ENCODE measurements at places on chromosomes 7 and 10.
A peak's percentile ranks its signal among the peaks of the same experiment; 100 is the strongest.

- no peak for DNase-seq
Observed at GRCh38 chr7:38211940-38212339, 33.9 kb downstream of the STARD3NL start.

DNA sequence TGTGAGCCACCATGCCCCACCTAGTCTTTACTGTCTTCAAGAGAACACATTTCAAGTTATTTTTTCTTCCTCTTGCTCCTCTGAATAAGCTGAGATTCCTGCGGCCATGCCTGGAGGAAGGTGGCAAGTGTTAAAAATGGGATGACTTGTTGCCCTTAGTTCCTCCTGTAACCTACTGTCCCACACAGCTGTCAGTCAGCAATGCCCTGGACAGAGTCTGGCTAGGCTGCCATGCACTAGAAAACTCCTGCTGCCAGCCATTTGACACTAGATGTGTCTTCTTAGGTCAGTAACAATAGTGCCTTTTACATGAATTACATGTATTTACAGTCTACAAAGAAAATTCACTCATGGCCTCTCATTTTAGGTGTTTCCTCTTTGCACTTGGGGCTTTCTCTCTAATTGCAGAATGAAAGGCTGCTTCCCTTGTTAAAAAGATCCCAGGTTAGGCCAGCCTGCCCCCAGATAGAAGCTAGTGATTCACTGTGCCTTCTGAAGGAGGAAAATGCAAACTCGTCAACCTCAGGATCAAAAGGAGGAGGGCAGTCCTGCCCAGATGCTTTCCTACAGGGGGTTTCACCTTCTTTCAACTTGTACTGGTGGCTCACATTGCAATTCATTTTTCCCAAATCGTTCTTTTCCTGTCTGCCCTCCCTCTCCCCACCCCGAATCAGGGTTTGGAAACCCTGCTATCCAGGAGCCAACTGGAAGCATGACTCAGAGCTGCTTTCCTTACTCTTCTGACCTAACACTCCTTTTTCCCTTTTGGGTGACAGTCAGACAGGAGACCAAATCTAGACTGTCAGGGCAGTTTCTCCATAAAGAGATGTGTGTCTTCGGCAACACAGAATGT, 136.6 kb downstream of the SPAG6 start:
- DNase-seq: no peak

DNA sequence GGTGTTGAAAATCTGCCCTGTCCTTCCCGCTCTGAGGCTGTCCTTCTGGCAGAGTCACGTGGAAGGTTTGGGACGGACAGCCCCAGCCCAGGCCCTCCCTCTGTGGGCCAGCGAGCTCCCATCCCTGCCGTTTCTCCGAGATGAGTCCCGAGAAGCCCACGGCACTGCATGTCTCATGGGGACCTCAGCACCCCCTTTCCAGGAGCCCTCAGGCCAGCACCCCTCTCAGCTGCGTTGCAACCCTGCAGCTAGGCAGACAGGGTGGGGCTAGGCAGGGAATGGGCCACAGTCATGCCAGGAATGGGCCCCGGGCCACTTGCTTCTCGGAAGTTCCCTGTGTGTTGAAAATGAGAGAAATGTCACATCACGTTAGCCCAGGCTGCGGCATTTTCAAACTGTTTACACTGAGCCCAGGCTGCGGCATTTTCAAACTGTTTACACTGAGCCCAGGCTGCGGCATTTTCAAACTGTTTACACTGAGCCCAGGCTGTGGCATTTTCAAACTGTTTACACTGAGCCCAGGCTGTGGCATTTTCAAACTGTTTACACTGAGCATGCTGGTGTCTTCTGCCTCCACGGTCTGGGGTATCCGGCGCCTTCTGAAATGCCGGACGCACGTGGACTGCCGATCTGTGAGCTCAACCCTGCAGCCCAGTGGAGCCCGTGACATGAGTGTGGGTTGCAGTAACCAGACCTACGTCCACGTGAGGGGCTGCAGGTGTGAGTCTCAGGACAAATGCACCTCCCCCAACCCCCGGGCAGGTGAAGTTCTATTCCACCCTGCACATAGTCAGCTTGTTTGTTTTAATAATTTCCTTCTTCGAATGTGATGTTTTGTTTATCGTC, 42.6 kb downstream of the FAM20C start:
- DNase-seq: peak; percentile 71

GRCh38 chr10:12208460-12208859, 12.5 kb downstream of the CDC123 start:
- no peak for DNase-seq

DNA sequence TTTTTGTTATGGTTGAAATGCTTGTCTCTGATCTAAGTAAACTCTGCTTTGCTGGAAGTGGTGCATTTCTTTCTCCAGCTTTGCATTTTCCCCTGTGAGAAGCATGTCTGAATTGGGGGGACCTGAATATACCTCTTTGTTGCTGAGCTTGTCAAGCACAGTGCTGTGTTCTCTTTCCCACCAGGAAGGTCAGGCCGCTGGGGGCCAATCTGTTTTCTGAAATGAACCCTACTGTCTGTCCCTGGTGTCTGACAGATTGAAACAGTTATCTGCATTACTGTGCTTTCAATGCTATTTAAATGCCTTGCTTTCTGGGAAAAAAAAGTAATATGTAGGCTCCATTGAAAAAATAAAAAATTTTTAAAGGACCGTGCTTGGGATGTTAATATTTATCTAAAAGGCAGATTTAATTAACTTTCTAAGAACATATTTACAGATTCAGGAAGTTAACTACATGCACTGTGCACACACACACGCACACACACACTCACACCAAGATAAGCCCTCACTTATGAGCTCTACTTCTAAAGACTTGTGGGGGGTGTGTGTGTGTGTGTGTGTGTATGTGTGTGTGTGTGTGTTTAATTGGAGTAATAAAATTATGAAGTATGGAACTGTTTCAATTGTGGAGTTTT, 127.0 kb upstream of the FZD1 start:
- no peak for DNase-seq

GRCh38 chr7:91940171-91940570, 491 bp upstream of the AKAP9 start:
- no peak for DNase-seq

DNA sequence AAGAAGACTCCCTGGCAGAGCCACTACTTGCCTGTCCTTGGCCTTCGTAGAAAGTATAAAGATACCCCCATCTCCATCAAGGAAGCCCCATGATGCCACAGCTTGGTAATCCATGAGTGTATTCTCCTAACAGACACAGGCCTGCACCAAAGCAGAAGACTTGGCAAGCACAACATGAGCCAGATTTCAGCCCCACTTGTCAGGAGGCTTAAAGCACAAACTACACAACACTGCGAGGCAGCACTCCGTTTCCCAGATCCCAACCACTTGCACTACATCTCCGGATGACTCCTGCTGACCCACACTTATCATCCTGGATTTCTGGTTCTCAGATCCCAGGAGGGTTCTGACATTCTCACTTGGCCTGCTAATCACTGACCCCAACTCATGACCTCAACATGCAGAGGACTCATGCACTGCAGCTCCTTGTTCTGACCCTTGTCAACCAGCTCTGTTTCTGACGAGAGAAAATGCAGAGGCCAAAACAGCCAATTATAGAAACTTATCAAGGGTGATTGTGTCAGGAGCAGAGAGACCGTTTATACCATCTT, 100.8 kb downstream of the RELN start:
- peak; percentile 13 for DNase-seq

- no peak for DNase-seq
Observed at GRCh38 chr7:2754086-2754485, 66.1 kb downstream of the AMZ1 start.

GRCh38 chr7:81226234-81226633, 307.4 kb upstream of the SEMA3C start:
- DNase-seq: no peak

DNA sequence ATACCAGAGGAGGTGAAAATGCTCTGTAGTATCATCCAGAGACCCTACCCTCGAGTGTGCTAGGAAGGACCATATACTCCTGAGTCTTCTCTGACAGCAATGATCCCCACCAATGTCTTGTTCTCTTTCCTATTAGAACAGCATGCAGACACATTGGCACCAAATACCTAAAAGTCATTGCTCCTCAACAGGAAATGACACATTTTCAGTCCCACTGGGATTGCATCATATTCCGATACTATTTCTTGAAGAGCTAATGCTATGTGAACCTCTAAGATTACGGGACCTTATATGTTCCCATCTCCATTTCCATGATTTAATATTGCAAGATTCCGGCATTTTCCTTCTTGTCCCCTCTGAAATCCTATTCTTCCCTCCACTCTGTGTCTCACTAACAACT, 177.4 kb downstream of the NRP1 start:
- peak; percentile 68 for DNase-seq

- DNase-seq: no peak
Observed at GRCh38 chr10:132855889-132856288, 69.9 kb upstream of the NKX6-2 start.

- no peak for DNase-seq
Observed at GRCh38 chr10:51005551-51005950, 68.7 kb upstream of the PRKG1 start.

GRCh38 chr7:90229682-90230081, 15.3 kb upstream of the CFAP69 start:
- DNase-seq: no peak

Data from IMR-90 (cell line).